Dorsolateral prefrontal cortex (tissue), 122 donors: ENCODE measurements at places on chromosomes 13 and 19.

DNA sequence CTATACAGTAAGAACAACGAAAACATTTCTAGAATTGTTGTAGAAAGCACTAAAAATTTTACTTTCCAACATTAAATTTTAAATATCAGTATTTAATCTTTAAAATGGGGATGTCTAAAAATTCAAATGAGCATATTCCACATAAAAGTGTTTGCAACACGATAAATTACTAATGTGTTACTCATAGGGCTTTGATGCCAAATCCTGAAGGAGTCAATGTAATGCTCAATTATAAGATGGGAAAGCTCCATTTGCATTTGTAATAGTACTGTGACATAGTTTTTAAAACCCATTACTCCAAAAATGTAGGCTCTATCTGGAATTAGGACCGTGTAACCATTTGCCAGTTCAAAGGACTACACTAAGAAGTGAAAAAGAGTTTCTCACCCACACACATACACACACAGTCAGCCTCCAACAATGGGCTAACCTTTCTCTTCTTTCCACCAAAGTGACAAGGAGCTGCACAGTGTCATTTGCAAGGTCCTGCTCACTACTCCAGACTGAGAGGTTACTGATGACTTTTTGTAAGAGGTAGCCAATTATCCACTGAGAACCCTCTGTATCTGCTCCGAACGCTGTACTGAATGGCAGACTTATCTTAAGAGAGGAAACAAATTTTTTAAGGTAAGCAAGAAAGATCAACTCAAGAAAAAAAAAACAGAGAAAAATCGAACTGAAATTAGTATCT, 26.1 kb upstream of the EEF1AKMT1 start:
- DNase-seq, result no peak

GRCh38 chr13:26910754-26911465, 150.3 kb upstream of the GPR12 start:
- DNase-seq, result no peak

GRCh38 chr13:25541434-25542123, 169.8 kb downstream of the ATP8A2 start:
- no peak for DNase-seq

DNA sequence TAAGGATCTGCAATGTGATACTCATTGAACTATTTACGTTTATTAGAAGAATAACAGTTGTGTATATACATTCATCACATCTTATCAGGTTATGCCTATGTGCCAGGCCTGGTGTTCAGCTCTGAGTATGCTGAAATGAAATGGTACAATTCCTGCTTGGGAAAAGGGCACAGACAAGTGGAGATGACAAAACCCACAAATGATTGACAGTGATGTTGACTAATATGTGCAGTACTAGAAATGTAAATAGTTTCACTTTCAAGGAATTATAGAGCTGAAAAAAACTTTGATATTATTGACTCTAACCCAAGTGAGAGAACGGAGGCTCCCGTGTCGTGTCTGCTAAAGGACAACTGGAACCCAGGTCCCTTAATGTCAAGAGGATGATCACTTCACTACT, 386.8 kb upstream of the DACH1 start:
- no peak for DNase-seq

- DNase-seq, result no peak
Observed at GRCh38 chr19:2302319-2303210, 5.4 kb downstream of the LINGO3 start.

- no peak for DNase-seq
Observed at GRCh38 chr13:20953245-20953931, 50.8 kb upstream of the XPO4 start.

GRCh38 chr19:18170714-18171255, 2.8 kb upstream of the IFI30 start:
- no peak for DNase-seq

GRCh38 chr13:79289571-79289970, 116.5 kb downstream of the RBM26 start:
- no peak for DNase-seq

DNA sequence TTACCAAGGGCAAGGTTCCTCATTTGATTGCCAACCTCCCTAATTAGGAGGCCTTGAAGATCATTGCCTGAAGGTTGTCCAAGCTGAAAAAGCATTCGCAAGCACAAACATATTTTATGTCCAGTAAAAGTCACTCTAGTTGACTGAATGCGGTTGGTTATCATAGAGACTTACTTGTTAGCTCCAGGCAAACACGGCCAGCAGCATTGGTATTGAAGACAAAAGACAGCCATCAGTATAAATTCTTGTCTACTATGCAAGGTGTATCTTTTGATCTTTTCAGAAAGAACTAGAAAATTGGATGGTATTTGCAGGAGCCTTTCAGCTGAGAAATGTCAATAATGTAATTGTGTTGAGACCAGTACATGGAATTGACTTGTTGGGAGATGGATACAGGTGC, 129.9 kb downstream of the GPC6 start:
- no peak for DNase-seq

GRCh38 chr13:19332378-19332777, 150.8 kb upstream of the TUBA3C start:
- DNase-seq, result no peak

DNA sequence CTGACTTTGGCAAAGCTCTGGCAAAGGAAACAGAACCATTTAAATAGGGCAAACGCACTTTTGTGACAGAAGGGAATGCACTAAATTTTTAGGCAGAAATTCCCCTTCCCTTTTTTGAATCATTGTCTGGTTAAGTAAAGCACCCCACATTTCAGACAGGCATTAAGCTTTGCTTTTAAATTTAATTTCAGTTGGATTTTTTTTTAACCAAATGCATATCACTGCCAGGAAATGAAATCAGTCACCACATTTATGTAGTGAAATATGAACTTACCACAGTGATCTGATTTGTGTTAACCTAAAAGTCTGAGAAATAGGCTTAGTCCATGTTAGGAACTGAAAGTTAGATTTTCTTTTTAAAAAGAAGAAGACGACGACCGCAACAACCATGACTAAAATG, 10.8 kb downstream of the GPR183 start:
- DNase-seq, result no peak

DNA sequence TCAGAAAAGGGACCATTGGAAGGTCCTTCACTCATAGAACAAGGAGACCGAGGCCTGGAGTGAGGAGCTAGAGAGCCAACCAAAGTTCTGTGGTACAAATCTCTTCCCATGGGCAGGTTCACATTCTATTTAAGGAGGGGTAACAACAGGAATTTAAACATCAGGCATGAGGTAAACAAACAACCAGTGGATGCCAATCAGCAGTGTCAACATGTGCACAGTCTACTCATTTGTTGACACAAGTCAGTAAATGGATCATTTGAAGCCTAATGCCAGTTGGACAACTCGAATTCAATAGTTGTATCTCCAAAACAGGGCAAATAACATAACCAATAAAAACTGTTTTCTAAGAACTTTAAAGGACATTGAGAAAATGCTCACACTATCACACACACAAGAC, 6.3 kb upstream of the DOCK9 start:
- DNase-seq, result no peak

DNA sequence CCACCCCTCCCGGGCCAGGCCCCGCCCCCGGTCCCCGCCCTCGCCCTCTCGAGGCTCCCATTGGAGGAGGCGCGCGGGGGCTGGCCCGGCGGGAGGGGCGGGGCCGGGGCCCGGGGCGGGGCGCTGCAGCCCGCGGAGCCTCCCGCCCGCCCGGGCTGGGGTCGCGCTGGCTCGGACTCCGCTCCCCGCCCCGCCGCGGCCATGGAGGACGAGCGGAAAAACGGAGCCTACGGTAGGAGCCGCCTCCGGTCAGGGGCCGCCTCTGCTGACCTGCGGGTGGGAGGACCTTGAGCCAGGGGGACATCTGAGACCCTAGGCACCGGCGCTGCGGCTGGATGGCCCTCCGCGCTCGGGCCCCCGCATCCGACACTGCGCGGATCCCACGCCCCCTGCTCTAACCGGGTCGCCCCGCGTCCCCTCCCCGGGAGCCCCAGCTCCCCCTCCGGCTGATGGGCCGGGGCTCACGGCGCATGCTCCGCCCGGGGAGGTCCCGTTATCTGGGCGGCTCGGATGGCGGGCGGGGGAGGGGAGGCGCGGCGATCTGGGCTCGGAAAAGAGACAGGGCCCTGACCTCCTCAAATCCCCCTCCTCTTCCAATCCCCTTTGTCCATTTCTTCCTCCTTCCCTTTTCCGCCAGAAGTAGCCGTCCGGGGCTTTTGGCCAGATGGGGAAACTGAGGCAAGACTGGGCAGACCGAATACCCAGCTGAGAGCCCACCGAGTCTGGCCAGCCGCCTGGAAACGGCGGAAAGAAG, 15.4 kb upstream of the AP1M2 start:
- DNase-seq, result peak; percentile 73

DNA sequence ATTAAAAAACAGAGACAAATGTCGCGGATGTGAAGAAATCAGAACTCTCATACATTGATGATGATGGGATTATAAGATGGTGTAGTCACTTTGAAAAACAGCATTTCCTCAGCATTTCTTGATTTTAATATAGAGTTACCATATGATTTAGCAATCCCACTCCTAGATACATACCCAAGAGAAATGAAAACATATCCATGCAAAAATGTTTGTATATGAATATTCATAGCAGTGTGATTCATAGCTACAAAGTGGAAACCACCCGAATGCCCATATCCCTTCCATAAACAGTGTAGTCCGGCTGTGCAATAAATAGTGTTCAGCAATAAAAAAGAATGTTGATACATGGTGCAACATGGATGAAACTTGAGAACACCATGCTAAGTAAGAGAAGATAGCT, 44.6 kb downstream of the DPY19L3 start:
- no peak for DNase-seq

GRCh38 chr19:49718511-49718910, 27.6 kb downstream of the CPT1C start:
- no peak for DNase-seq

- DNase-seq, result no peak
Observed at GRCh38 chr13:80037505-80037888, 303.4 kb downstream of the SPRY2 start.

DNA sequence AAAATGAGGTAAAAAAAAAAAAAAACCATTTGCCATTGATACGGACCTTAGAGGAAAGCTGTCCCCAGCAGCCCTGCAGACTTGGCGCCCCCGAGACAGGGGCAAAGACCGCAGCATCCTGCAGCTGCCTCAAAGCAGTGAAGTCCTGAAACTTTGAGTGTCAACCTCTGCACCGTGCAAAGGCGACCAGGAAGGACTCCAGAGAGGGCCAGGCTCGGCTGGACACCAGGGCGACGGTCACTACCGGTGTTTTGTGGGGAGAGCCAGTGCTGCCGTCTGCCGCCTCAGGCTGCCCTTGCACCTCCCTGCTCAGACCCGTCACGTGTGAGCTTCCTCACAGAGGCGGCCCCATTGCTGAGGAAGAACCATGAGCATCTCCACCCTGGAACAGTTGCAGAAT, 146.7 kb upstream of the SPACA7 start:
- DNase-seq, result no peak
